ENCODE measurements at places on chromosomes 6 and 20.

- no peak for DNase-seq
Measured at GRCh38 chr6:144536079-144536478, 250.9 kb downstream of the UTRN start.

- DNase-seq, result no peak
Measured at GRCh38 chr20:51732096-51732791, 35.9 kb downstream of the ATP9A start.

DNA sequence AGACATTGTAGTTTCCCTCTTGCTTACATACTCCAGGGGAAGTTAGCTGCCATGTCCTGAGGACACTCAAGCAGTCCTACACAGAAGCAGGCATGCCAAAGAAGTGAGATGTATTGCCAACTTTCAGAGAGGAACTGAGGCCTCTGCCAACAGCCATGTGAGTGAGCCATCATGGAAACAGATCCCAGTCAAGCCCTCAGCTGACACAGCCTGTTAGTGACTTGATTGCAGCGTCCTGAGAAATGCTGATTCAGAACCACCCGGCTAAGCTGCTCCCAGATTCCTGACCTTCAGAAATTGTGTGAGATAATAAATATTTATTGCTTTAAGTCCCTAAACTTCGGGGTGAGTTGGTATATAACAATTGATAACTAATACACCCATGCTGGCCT, 38.1 kb downstream of the GSTA2 start:
- no peak for DNase-seq

GRCh38 chr6:1832358-1832757, 222.6 kb downstream of the FOXC1 start:
- DNase-seq, result no peak

DNA sequence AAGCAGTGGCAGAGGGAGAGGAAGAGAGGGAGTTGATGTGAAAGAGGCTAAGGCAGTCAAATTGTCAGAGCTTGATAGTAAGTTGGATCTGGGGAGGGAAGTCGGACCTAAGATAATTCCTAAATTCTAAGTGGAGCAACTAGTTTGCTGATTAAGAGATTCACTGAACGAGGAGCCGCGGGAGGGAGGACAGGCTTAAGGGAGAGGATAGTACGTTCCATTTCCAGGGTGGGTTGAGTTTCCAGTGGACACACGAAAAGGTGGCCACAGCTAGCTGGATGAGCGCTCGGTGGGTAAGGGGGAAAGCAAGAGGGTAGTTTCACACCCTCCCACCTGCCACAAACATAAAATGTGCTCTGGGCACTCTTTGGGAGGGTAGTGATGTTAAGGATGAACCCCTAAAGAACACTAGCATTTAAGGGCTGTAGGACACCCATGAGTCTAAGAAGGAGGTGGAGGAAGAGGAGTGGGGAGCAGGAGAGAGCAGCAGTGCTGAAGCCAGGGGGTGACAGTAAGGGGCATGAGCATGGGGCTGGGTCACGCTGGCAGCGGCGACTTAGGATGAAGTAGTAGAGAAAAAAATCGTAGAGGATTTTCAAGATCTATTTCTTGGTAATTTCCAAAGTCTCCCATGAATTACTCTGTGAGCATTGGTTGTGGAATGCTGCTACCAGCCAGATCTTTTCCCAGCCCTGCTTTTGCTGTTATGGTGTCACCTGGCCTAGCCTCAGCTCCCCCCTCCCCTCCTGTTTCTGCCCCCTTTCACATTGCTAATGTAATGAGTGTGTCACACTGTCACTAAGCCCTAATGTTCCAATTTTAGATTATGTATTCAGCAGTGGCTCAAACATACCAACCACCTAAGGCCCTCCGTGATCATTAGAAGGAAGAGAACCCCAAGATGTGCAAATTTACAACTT, 21.4 kb downstream of the ACTR5 start:
- no peak for DNase-seq

All from AML-193 (cell line).